GM10248 (cell line): ENCODE measurements at places on chromosomes 7 and 10.

- DNase-seq, result no peak
These were observed 702.4 kb upstream of the FZD8 start for GRCh38 chr10:36344240-36345174.

DNA sequence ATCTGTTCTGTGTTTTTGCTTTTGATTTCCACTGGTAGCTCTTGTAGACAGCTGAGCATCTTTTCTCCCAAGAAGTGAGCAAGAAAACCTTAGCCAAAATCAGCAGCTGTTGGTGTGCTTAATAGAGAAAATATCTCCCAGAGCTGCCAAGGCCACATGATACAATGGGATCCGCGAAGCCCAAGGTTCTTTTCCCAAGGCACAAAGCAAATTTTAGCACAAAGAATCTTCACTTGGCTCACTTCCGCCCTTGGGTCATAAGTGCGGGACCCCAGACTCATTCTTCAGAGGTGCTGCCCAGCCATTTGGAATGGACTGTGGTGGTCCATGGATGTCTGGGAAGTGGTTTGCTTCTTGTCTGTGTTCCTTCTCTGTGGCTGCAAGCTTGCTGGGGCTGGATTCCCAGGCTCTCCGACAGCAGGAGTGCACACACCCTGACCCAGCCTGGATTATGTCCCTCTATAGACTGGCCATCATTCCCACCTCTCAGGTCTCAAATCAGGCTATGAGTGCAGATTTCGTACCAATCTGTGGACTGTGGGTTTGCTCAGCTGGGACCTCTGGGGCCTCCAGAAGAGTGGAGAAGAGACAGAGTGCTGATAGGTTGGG is 93.0 kb upstream of the TMEM72 start:
- DNase-seq, result no peak

DNA sequence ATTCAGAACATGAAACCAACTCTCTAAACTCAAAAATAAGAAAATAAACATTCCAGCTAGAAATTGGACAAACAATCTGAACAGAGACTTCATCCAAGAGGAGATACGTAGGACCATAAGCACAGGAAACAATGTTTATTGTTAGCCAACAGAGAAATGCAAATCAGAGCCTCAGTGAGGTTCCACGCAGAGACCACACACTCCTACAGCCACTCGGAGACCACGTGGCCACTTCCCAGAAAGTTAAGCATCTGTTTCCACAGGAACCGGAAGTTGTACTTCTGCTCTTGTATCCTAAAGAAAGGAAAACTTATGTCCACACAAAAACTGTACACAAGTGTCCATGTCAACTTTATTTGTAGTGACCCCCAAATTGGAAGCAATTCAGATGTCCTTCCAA is 214.8 kb downstream of the MGMT start:
- no peak for DNase-seq

DNA sequence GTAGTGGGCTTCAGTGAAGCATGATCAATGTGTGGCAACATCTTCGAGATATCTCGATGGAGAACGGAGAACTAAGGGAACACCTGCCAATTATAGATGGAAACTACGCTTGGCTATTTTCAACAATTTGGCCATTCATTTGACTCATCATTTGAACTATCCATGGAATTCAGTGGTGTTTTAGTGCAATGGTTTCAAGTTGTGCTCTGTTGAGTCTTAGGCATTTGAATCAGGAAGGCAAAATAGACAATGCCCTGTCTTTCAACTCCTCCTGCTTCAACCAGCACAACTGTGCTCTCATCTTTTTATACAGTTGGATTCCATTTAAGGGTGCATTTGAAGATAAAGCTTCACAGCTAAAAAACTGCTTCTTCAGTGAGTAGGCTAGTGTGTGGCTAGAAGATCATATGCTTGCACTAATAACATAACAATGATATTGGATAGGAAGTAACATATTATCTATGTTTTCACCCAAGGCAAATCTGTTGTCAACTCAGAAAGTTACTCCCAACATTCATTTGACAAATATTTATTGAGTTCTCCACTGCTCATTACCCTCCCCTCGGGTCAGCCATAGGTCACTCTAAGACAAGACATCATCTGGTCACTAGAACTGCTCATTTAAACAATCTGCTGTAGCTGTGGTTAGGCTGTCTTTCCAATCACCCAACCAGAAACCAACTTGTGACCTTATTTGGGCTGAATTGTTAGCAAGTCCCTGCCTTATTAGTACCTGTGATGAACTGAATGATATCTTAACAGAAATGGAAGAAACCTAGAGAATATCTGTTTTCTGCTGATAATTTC is 314.1 kb upstream of the SP4 start:
- no peak for DNase-seq

DNA sequence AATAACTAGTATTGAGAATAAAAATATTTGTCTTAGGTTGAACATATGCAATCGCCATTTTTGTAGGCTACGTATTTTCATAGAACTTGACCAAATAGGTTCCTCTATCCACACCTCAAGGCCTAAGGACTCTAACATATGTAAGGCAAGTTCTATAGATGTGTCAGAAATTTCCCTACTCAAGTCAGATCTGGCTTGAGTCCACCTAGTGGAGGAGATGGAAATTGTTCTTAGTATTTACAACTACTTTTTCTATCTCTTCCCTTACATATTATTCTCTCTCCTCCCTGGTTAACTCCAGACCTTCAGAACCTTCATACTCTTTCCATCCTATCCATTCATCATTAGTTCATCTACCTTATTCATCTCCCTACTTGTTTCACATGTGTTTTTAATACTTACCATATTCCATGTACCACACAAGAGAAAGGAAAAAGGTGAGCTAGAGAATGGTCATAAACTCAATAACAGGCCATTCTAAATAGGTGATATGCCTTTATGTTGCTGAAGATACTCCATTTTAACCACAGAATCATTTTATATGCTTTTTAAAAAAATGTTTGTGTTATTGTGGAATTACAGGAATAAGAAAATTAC is 174.5 kb upstream of the HDAC9 start:
- peak; percentile 32 for DNase-seq

DNA sequence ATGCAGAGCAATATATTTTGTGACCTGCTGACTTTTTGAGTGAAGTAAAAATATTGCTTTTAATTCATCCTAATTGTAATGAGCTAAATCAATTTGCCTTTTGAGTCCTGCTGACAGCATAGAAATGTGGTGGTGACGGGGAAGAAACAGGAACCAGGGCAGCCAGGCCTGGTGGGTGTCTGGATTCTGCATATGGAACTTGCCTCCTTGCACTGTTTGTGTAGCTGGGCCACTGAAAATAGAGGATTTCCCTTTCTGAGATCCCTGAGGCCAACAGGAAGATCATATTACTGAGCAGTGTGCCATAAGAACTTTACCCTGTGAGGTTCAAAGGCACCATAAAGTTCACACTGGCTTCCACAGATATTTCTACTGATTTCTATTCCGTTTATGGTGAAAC is 488.4 kb upstream of the AKR1E2 start:
- DNase-seq, result no peak

GRCh38 chr7:128783143-128783861 is 7.7 kb upstream of the OPN1SW start:
- DNase-seq, result no peak

- DNase-seq, result no peak
These were observed 122.5 kb upstream of the CDK13 start for GRCh38 chr7:39827571-39827970.

DNA sequence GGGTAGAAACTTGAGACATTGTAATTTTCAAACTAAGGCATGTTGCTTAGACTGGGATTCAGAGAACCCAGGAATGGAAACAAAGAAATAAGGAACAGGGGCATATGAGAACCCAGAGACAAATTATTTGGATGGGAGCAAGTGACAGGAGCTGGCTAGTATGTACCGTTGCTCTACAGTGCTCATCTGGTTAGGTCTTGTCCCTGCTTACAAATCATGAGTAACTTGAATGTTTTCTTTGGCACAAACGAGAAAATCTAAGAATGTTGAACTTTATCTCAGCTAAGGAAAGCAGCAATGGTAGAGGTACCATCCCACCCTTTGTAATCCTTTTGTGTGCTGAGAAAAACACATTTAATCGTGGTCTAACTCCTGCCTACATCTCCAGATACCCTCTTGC is 116.0 kb upstream of the IMMP2L start:
- DNase-seq, result no peak

DNA sequence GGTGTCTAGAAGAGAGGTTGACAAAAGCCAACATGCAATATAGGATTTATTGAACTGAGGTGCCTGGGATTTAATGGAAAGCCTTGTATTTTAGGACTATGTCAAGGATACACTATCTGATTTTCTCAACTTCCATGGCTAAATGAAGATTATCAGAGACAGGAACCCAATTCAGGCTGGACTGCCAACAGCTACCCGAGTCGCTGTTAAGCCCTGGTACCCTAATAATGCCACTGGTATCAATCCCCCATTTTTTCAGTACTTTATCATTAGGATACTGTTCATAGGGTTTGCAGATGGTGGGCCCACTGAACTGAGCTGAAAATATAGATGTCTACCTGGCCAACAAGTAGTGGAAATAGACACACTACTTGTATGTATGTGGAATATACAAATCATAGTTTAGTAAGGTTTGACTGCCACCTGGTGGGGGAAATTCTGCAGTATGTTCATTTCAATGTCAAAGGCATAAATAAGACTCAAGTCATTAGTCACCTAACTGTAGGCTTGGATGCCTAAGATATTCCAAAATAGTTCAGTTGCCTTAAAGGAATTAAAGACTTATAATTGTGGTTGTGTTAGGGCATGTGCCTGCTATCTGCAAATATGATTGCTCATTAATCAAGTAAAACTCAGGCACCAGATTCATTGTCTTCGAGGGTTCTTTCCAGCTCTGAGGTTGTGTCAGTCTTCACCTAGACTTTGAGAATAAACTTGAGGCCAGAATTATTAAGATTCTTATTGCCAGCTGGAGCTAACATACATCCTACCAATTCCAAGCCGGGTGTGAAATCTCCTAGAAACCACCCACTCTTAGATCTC is 34.1 kb upstream of the NOBOX start:
- DNase-seq, result peak; percentile 37

DNA sequence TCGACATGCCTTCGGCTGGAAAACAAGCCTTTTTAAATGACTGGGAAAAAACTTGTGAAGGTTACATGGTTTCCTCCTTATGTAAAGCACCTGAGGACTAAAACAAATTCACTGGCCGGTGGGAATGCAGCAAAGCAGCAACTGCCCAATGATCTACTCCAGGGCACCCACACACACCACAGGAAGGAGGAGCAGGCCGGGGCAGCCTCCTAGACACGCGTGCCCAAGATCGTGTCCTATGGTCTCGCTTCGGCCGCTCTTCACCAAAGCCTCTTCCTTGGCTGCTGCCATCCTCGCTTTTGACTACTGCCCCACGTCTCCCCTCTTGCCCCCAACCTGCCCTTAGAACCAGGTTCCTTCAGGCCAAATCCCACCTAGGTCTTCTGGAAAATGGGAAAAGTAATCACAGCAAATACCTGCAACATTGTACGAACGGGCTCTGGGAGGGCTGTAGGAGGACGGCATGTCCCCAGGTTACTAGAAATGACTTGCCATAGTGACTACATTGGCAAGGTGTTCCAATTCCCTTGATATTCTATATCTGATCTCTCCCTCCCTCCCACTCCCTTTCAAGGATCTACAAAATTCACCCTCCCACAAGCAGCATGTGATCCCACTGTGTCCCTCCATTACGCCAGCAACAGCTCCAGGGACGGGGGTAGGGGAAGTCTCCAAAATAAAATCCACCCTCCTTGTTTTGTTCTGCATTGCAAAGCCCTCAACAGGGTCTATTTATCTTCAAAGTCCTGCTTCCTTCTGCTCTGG is 84.9 kb downstream of the RNF216 start:
- no peak for DNase-seq

- no peak for DNase-seq
These were observed 680.6 kb upstream of the MBL2 start for GRCh38 chr10:53453196-53453595.

DNA sequence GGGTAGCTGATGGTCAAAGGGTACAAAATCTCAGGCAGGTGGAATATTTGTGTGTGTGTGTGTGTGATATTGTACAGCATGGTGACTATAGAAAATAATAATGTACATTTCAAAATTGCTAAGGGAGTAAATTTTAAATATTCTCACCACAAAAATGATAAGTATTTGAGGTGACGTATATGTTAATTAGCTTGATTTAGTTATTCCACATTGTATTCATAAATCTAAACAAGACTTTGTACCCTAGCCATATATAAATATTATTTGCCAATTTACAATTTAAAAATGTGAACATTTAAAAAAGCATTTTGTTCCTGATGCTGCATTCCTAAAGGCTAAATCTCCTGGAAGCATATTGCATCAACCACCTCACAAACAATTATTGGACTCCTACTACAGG is 47.0 kb downstream of the PFKFB3 start:
- DNase-seq, result no peak

DNA sequence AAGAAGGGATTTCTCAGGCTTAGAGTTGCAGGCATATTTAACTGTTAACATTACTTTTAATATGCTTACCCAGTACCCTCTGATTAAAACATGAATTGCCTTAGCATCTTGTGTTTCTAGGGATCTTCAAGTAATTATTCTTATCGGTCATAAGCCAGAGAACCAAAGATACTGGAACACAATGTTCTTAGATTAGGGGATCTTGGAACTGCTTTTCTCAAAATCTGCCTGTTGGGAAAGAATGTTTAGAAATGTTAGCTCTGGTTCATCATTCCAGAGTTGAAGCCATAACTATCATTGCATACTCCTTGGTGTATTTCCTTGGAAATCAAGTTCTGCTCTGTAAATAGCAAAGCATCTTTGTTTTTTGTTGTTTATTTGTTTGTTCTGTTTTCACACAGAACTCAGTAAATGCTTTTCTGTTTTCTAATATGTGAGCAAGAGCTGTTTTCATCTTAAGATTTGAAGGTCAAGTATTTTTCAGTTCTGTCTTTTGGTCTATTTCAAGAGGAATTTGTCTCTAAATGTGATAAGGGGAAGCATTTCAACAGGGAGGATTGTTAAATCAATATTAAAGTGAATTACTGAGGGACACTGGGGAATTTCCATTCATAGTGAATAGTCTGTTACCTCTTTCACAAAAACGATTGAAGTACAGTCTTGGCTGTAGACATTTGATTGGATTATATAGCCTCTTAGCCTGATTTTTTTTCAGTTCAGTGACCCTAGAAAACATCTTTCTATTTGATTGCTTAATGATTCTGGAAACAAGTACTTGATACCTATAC is 103.2 kb upstream of the CYP26C1 start:
- no peak for DNase-seq

DNA sequence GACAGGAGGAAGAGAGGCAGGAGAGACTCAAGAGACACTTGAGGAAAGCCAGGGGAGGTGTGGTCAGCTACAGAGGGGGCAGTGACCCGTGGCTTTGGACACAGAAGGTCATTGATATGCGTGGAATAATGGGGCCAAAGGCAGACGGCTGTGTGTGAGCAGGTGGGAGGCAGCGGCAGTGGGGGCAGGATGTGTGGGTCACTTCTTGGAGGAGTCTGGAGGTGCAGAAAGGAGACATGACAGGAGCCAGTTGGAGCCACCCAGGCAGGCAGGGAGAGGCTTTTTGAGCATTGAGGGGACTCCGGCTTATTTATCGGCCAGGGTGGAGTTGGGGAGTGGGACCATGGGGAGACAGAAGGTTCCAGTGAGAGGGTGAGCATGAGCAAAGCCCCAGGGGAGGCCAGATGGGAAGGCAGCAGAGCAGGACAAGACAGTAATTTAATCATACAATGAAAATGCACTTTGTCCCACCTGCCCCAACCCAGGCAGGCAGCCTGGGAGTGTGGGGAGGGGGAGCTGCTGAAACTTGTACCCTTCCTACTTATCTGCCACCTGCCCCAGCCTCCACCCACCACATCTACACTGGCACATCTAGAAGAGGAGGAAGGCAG is 5.0 kb downstream of the LDB3 start:
- DNase-seq, result no peak
